Right atrium auricular region (tissue), 2 donors: ENCODE measurements at places on chromosomes 13 and 19.
A peak's percentile ranks its signal among the peaks of the same experiment; 100 is the strongest.

GRCh38 chr19:47036097-47036651, 12.2 kb downstream of the TMEM160 start:
- no peak overlapping the region for H3K27ac ChIP-seq
- no peaks in the 10 kb centered on the region for H3K27me3 ChIP-seq
- H3K4me1 ChIP-seq: peaks cover 8% of the 10 kb centered on the region
- no peak for DNase-seq

DNA sequence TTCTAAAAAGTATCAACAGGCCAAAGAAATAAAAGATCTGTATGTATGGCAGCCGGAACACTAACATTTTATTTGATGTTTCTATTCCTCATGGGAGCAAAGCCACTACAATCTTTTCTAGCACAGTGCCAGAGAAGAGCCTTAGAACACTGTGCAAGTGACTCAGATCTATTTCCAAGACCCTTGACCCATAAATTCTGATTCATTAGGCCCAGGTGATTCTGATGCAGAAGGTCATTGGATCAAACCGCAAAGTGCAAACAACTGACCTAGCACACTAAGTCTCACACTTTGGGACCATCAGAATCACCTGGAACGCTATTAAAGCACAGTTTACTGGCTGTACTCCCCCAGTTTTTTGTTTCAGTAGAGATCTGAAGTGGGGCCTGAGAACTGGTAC, 87.6 kb downstream of the MYCBP2 start:
- peaks cover 12% of the 10 kb centered on the region for H3K36me3 ChIP-seq
- no peak overlapping the region for H3K27ac ChIP-seq
- DNase-seq: no peak

DNA sequence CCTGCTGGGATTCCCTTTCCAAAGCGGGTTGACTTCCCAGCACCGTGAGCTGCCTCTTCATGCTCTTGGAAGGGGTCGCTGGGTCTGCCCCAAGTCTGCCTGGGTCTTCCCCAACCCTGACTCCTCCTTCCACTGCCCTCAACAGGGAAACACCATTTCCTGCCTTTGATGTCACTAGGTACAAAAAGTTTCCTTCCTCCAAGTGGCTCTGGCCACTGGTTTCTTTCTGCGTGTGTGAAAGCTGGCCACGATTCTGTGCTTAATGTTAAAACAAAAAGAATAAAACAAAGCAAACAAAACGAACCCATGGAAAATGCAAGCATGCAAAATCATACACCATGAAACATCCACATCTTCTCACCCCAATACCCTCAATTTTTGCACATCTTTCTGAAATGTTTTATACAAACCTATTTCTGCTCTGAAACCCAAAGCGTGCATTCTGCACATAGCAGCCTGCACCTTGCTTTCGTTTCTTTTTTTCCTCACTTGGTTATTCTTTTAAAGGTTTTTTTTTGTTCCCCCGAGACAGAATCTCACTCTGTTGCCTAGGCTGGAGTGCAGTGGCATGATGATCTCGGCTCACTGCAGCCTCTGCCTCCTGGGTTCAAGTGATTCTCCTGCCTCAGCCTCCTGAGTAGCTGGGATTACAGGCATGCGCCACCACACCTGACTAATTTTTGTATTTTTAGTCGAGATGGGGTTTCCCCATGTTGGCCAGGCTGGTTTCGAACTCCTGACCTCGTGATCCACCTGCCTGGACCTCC, 12.5 kb upstream of the TNFSF9 start:
- peaks cover 14% of the 10 kb centered on the region for H3K4me1 ChIP-seq
- no peak overlapping the region for H3K27ac ChIP-seq
- no peak for DNase-seq

- no peak for DNase-seq
- no peak overlapping the region for H3K4me3 ChIP-seq
Measured at GRCh38 chr13:20716951-20717350, 13.5 kb downstream of the IL17D start.

- no peak for DNase-seq
- no peaks in the 10 kb centered on the region for H3K27me3 ChIP-seq
- H3K4me3 ChIP-seq: no peak overlapping the region
- H3K36me3 ChIP-seq: no peaks in the 10 kb centered on the region
Measured at GRCh38 chr19:17846146-17846545, 1.6 kb downstream of the JAK3 start.

- peak overlapping the region; percentile 88 for H3K27ac ChIP-seq
- H3K36me3 ChIP-seq: no peaks in the 10 kb centered on the region
- peak overlapping the region; percentile 84 for H3K4me3 ChIP-seq
- H3K4me1 ChIP-seq: no peaks in the 10 kb centered on the region
- DNase-seq: no peak
Measured at GRCh38 chr19:52734331-52734892, 432 bp downstream of the ZNF611 start.

DNA sequence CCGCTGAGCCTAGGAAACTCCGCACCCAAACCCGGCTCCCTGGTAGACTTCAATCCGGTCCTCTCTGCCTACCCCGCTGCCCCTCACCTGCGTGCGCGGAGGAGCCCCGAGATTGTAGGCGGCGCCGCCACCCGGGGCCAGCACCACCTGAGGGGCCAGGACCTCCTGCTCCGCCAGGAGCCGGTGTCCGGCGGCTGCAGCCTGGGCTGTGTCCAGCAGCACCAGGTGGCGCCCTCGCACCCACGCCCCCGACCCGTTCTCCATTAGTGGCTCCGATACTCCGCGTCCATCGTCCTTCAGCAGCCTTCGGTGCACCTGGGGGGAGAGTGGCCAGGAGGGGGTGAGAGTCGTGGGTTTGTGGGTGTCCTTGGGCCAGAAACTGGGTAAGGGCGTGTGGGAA, 18.5 kb downstream of the MAN2B1 start:
- no peaks in the 10 kb centered on the region for H3K36me3 ChIP-seq
- DNase-seq: no peak
- peaks cover 14% of the 10 kb centered on the region for H3K4me1 ChIP-seq
- H3K27me3 ChIP-seq: no peaks in the 10 kb centered on the region
- H3K4me3 ChIP-seq: peak overlapping the region; percentile 46

GRCh38 chr13:75847588-75847987, 211.5 kb downstream of the LMO7 start:
- H3K4me1 ChIP-seq: no peaks in the 10 kb centered on the region
- DNase-seq: no peak
- H3K27ac ChIP-seq: no peak overlapping the region
- H3K27me3 ChIP-seq: no peaks in the 10 kb centered on the region
- H3K36me3 ChIP-seq: peaks cover 63% of the 10 kb centered on the region

DNA sequence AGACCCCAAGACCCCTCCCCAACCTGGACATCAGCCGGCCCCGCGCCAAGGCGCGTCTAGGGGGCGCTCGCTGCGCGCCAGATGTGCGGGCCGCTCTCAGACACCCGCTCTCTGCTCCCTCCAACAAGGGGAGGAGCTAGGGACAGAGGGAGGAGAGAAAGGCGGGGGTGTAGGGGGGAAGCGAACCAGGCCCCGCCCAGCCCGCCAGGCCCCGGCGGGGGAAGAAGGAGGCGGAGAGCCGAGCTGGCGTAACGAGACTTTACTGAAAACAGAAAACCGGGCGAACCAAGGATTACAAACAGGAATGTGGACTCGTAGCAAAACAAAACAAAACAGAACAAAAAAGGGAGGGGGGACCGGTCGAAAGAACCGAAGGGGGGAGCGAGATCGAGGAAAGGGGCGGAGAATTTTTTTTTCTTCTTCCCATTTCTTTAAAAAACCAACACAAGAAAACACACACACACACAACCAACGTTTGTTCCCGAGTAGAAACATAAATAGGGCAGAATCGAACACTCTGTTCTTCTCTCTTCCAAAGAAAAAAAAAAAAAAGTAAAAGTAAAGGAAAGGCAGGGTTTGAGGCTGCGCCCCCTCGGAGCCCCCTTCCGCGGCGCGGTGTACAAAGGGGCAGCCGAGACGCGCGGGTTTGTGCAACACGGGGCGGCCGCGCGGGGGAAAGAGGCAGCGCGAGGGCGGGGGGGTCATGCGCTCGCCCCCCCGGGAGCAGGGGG, 1.7 kb downstream of the JUND start:
- peak; percentile 87 for DNase-seq
- peak overlapping the region; percentile 100 for H3K4me3 ChIP-seq
- no peaks in the 10 kb centered on the region for H3K4me1 ChIP-seq
- H3K27ac ChIP-seq: peak overlapping the region; percentile 99
- H3K36me3 ChIP-seq: peaks cover 23% of the 10 kb centered on the region

- no peaks in the 10 kb centered on the region for H3K36me3 ChIP-seq
- H3K27me3 ChIP-seq: no peaks in the 10 kb centered on the region
- DNase-seq: no peak
- no peak overlapping the region for H3K27ac ChIP-seq
- H3K4me1 ChIP-seq: no peaks in the 10 kb centered on the region
Measured at GRCh38 chr13:110012102-110012739, 225.8 kb upstream of the IRS2 start.

- DNase-seq: no peak
- H3K4me3 ChIP-seq: peak overlapping the region; percentile 91
- H3K27ac ChIP-seq: peak overlapping the region; percentile 95
Measured at GRCh38 chr19:53102206-53102755, 941 bp downstream of the ZNF160 start.

DNA sequence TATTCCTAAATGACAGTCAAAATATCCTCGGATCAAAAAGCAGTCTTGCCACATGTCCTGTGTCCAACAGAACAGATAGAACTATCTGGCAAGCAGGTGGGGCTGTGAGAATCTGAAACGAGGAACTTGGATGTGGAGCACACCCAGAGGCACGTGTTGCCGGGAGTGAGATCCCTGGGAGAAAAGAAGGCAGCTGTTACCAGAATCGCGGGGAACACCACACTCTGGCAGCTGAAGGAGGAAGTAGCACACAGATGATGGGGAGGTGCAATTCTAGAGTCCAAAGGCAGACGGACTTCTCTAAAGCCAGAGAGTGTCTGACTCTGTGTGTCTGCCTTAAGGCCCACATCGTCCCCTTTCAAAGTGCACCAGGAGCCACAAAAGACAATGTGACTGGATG, 22.3 kb downstream of the SLC7A1 start:
- no peak overlapping the region for H3K27ac ChIP-seq
- no peak for DNase-seq
- no peaks in the 10 kb centered on the region for H3K4me1 ChIP-seq
- H3K4me3 ChIP-seq: no peak overlapping the region

- peak; percentile 57 for DNase-seq
- H3K27me3 ChIP-seq: no peaks in the 10 kb centered on the region
- no peaks in the 10 kb centered on the region for H3K4me1 ChIP-seq
- peaks cover 31% of the 10 kb centered on the region for H3K36me3 ChIP-seq
- peak overlapping the region; percentile 90 for H3K27ac ChIP-seq
Measured at GRCh38 chr19:56566904-56567273, 379 bp upstream of the ZNF470 start.

GRCh38 chr13:97385854-97386253, 48.1 kb upstream of the RAP2A start:
- H3K4me1 ChIP-seq: no peaks in the 10 kb centered on the region
- no peak overlapping the region for H3K27ac ChIP-seq
- peaks cover 6% of the 10 kb centered on the region for H3K36me3 ChIP-seq
- no peak for DNase-seq
- H3K4me3 ChIP-seq: no peak overlapping the region
- no peaks in the 10 kb centered on the region for H3K27me3 ChIP-seq

- H3K27me3 ChIP-seq: no peaks in the 10 kb centered on the region
- no peaks in the 10 kb centered on the region for H3K36me3 ChIP-seq
- H3K4me1 ChIP-seq: no peaks in the 10 kb centered on the region
Measured at GRCh38 chr19:33293255-33294057, 8.9 kb downstream of the CEBPA start.

- H3K36me3 ChIP-seq: no peaks in the 10 kb centered on the region
- H3K27ac ChIP-seq: no peak overlapping the region
Measured at GRCh38 chr13:72181661-72182060, 314.7 kb upstream of the DACH1 start.

DNA sequence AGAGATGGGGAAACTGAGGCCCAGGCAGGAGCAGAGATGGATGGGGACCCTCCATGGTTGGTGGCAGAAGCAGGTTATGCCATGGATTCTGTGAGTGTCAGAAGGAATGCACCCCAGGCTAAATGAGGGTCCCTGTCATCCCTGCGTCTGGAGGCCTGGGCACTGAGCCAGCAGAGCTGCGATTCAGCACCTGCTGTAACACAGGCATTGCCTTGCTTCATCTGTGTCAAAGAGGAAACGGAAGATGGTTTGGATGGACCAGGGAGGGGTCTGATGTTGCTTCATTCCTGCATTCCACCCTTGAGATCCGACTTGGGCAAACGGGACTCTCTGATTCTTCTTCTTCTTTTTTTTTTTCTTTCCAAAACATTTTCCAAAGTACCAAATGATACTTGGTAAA, 1.2 kb downstream of the C5AR1 start:
- peak overlapping the region; percentile 11 for H3K27ac ChIP-seq
- no peaks in the 10 kb centered on the region for H3K27me3 ChIP-seq
- H3K4me1 ChIP-seq: no peaks in the 10 kb centered on the region
- no peaks in the 10 kb centered on the region for H3K36me3 ChIP-seq
- no peak for DNase-seq
- H3K4me3 ChIP-seq: peak overlapping the region; percentile 33

DNA sequence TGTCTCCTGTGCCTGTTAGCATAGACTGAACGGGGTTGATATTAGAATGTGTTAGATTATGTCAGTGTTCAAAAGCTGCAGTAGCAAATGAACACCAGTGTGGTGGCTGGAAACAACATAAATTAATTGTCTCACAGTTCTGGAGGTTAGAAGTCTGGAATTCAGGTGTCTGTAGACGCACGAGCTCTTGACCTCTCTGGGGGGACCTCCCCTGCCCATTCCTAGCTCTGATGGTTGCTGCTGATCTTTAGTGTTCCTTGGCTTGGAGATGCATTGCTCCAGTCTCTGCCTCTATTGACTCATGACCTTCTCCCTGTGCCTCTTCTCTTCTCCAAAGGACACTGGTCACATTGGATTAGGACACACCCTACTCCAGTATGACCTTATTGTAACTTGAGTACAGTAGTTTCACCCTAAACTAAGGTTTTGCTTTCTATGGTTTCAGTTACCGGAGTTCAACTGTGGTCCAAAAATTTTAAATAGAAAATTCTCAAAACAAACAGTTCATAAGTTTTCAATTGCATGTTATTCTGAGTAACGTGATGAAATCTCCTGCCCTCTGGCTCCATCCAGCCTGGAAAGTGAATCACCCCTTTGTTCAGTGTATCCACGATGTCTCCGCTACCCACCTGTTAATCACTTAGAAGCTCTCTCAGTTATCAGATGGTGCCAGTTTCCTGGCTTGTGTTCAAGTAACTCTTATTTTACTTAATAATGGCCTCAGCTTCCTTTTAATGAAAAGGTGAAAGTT, 273.2 kb downstream of the MYO16 start:
- H3K27me3 ChIP-seq: no peaks in the 10 kb centered on the region
- no peak overlapping the region for H3K4me3 ChIP-seq
- no peak for DNase-seq
- H3K36me3 ChIP-seq: no peaks in the 10 kb centered on the region
- H3K4me1 ChIP-seq: no peaks in the 10 kb centered on the region
